MV-4-11 (cell line): ENCODE measurements at places on chromosomes 7 and 10.
A peak's percentile ranks its signal among the peaks of the same experiment; 100 is the strongest.

DNA sequence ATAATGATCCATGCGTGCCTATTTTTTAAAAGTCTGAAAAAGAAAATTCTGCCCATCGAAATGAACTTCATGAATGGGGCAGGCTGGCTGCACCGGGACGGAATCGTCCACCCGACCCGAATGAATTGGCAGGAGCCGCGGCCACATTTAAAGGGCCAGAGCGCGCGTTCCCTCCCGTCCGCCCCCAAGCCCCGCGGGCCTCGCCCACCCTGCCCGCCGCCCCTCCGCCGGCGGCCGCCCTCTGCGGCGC lies 319 bp upstream of the GATA3 start:
- DNase-seq: no peak

DNA sequence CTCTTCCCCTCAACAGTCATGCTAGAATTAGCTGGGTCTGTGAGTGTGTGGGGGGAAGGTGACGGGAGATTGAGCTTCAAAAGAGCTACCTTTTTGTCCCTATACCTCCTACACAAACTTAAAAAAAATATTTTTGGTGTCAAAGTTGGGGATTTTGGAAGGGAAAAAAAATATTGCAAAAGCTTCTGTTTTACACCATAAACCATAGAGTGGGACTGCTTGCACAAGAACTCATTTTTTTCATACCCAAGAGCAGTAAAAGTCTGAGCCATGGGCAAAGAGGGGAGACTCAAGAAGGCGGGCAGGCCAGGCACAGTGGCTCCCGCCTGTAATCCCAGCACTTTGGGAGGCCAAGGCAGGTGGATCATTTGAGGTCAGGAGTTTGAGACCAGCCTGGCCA lies 9.4 kb upstream of the ZDHHC4 start:
- peak; percentile 36 for DNase-seq

- DNase-seq: no peak
Observed at GRCh38 chr10:24974976-24975375, 22.6 kb upstream of the PRTFDC1 start.

- no peak for DNase-seq
Observed at GRCh38 chr10:71516890-71517289, 120.2 kb downstream of the CDH23 start.

GRCh38 chr10:77698267-77698931 lies 60.8 kb upstream of the KCNMA1 start:
- DNase-seq: peak; percentile 70

- no peak for DNase-seq
Observed at GRCh38 chr10:26217396-26218086, 967 bp downstream of the GAD2 start.

- DNase-seq: no peak
Observed at GRCh38 chr10:3106928-3107425, 39.6 kb downstream of the PFKP start.

DNA sequence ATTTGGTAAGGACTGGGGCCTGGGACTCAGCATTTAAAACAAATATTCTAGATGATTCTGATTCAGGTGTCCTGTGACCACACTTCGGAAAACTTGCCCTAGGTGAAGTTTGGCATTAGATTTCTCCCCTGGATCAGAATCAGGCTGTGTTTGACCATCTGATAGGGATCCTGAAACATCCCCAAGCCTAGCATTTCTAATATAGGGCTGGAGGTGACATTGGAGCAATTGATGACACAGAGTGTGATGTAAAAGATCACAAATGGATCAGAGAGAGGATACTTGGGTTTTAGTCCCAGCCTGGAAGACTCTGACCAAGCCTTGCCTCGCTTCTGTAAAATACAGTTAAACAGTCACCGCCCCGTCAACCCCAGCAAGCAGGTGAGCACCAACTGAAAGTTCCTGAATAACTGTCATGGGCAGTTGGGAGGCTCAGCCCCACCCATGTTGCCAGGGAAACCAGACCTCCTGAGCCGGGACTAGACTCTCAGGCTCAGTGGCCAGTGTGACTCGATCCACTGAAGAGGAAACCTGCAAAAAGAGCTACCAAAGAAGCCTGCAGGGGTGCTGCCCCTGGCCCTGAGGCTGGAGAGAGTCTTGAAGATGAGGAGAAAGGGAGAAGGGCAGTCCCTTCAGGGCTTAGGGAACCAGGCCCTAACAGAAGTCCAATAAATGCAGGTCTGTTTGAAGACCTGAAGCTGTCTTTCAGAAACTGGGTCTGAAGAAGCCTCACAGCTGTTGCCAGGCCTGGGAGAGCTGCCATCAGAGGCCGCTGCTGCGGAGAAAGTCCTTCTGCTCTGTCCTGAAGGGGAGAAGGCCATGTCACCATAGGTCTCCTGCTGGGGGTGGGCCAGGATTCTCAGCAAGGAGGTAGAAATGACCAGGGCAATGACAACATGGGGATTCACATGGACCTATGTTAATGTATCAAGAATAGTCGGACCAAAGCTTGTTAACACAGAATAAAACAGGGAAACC lies 126.1 kb upstream of the KCNMA1 start:
- no peak for DNase-seq

- no peak for DNase-seq
Observed at GRCh38 chr7:20236790-20237189, 19.6 kb upstream of the MACC1 start.
